Lung (tissue), 17 donors: ENCODE measurements at places on chromosomes 12 and 14.

DNA sequence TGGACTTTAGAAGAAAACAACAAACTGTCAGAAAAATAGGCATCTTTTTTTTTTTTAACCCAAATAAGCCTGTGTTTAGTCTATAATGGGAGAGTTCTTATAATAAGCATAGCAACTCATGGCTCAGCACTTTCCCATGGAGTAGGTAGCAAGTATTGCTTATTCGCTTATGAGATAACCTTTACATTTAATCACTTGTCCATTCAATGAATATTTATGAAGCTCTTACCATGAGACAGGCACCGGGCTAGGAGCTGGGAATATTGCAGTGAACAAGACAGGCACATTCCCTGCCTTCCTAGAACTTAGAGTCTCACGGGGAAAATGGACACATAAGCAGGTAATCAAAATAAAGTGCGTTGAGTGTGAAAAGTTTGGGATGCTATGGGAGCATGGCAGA is 10.0 kb upstream of the DCP1B start:
- no peak for DNase-seq

- peak; percentile 3 for DNase-seq
Observed at GRCh38 chr14:56858422-56858821, 48.1 kb upstream of the OTX2 start.

- peak; percentile 96 for DNase-seq
Observed at GRCh38 chr12:122064025-122064777, 14.4 kb upstream of the MLXIP start.

DNA sequence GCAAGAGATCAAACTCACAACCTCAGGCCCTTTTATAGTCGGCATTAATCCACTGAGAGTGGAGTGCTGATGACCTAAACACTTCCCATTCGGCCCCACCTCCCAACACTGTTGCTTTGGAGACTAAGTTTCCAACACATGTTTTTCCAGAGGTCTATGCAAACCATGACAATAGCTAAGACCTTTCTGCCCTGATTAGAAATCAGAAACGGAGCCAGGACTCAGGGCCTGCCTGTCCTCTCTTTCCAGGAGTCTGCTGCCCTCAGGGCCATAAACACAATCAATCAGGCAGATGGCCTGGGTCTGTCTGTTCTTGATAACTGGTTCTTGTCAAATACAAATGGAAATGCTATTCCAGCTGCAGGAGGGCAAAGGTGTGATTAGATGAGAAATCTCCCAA is 97.2 kb upstream of the PSMC1 start:
- DNase-seq = no peak

GRCh38 chr14:56156096-56156495 is 37.9 kb downstream of the PELI2 start:
- no peak for DNase-seq

- DNase-seq = peak; percentile 36
Observed at GRCh38 chr12:76183459-76184186, 99.1 kb upstream of the NAP1L1 start.

GRCh38 chr14:95048771-95049312 is 108.5 kb downstream of the DICER1 start:
- no peak for DNase-seq

GRCh38 chr12:106170285-106170684 is 31.5 kb upstream of the NUAK1 start:
- no peak for DNase-seq

GRCh38 chr12:58916921-58917511 is 3.3 kb downstream of the LRIG3 start:
- peak; percentile 59 for DNase-seq

GRCh38 chr14:51490205-51490604 is 161.5 kb upstream of the FRMD6 start:
- no peak for DNase-seq

DNA sequence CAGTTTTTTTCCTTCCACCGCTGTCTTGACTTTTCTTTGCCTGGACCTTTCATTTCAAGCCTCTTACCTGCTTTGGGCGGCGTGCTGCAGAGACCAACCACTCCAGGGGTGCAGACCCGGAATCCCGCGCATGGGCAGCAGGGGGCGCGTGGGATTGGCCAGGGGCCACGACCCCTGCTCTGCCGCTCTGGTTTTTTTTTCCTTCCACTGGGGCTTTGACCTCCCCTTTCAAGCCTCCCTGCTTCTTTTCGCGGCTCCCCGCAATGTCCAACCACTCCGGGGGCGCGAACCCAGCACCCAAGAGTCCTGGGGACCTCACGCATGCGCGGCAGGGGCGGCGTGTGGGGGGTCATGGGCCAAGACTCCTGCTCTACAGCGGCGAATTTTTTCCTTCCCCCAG is 325.1 kb downstream of the ALG10 start:
- no peak for DNase-seq

DNA sequence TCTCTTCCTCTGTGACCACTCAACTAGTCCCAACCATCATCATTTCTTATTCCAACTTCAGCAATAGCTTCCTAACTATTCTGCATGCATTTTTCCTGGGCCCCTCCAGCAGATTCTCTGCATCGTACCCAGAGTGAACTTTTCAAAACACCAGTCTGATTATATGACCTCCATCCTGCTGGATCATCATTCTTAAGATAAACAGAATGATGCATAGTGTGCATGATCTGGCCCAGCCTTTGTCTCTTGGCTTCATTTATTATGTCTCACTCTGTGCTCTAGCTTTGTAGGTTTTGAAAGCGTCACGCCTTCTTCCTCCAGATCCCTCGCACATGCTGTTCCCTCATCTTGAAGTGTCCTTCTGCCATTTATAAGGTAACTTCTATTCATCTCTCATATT is 46.3 kb upstream of the SLC38A4 start:
- DNase-seq = peak; percentile 15

DNA sequence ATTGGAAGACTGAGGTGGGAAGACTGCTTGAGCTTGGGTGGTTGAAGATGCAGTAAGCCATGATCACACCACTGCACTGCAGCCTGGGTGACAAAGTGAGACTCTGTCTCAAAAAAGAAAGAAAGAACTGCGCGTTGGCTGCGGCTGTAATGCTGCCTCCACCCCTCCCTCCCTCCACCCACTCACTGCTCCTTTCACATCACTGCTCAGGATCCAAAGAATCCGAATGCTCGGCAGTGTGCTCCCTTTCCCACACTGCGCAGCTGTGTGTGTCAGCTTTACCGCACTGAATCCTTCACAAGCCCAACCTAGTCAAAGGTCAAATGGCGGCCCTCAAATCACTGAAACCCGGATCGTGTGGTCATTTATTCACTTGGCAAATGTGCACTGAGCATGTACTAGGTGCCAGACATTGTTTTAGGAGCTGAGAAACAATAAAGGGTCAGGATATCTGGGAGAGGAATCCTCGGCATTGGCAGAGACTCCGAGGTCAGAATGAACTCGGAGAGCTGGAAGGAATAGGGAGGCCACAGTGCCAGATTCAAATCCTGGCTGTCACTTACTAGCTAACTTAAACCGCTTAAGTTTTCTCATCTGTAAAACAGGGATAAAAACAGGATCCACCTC is 11.5 kb upstream of the TDRD9 start:
- DNase-seq = no peak

- DNase-seq = no peak
Observed at GRCh38 chr12:25401547-25402345, 151.0 kb upstream of the KRAS start.

GRCh38 chr14:75277008-75277814 is 1.4 kb upstream of the FOS start:
- peak; percentile 91 for DNase-seq

DNA sequence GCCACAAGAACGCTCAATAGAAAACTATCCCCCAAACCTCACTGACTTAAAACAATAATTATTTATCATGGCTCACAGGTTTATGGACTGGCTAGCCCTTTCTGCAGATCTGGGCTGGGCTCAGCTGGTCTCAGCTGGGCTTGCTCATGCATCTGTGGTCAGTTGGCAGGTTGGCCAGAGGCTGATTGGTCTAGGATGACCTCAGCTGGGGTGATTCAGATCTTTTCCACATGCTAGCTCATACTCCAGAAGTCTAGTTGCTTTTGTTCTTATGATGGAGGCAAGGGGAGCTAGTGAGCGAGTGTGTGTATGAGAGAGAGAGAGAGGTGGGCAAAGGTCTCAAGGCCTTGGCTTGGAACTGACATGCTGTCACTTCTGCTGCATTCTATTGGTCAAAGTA is 181.2 kb upstream of the NRXN3 start:
- DNase-seq = no peak

- no peak for DNase-seq
Observed at GRCh38 chr12:16636435-16637055, 30.6 kb upstream of the LMO3 start.

- no peak for DNase-seq
Observed at GRCh38 chr12:44158746-44159145, 322.9 kb downstream of the TMEM117 start.

- no peak for DNase-seq
Observed at GRCh38 chr12:124762791-124763593, 100.7 kb downstream of the SCARB1 start.

DNA sequence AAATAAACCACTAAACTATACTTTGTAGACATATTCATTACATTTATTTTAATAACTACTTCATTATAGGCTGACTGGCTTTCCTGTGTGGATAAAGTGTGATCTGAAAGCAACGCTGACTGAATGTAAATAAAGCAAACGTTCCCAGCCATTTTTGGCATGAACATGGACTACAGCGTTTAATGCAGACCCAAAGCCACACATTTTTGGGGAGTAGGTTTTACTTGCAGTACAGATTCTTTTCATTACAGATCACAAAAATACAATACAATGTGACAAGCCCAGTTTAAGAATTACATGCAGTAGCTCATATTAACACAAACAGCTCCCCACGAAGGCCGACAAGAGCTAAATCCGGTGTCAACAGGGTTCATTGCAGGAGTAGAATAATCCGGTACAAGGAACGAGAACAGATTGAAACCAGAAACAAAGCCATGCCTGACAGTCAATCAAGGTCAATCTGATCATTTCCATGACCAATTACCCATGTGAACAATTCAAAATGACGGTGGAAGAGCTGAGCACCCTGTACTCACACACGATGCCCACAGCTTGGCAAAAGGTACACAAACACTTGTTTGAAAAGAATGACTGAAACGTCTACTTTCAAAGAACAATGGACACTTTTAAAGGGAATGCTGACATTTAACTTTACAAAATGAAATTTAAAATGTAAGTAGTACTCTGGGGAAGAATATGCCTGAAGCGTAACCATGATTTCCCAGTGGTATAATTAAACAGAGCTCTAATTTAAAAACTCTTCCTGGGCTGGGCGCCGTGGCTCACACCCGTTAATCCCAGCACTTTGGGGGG is 5.3 kb downstream of the BAG5 start:
- DNase-seq = peak; percentile 74

- DNase-seq = peak; percentile 14
Observed at GRCh38 chr12:18700271-18700670, 37.5 kb downstream of the PLCZ1 start.

DNA sequence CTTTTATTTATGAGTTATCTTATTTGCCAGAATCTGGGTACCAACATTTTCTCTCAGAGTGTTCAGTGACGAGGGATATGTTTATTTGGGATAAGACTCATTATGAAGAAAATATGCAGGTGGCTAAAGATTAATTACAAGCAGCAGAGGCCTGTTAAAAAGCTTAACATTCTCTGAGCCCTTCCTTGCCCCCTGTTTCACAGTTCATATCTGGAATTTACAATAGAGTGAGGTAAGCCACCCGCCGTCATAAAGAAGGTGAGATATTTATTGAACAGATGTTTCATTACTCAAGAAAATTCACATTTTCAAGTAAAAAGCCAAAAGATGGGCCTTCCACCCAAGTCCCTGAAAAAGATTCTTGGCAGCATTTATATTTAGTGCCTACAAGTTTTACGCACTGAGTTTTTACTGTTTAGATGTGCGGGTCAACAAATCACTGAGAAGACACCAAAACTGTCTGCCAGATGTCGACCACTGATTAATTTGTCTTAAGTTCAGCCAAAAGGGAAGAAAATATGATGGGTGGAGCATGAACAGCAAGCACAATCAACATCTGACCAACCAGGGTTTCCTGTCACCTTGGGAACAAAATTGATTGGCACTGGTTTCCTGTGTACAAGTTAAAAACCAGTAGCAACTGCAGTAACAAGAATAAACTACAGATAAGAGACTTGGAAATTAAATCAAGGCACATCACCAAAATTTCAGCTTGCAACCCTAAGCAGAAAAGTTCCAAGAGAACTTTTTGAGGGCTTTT is 85.5 kb upstream of the PTPRB start:
- DNase-seq = peak; percentile 72

DNA sequence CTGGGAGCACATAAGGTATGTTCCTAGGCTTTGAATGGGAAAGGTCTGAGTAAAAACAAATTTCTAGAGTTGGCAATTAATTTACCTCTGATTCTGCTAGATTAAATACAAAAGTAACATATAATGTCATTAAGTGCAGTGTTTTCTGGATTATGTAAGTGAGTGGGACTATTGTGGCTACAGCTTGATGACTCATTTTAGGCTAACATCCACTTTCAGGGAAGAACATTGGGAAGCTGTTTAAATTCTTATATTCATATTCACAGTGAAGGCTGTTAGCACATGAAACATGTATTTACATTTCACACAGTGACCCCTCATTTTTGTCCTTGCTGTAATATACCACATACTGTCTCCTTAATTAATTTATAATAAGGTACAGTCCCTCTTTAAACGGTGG is 13.2 kb upstream of the BMAL2 start:
- no peak for DNase-seq

DNA sequence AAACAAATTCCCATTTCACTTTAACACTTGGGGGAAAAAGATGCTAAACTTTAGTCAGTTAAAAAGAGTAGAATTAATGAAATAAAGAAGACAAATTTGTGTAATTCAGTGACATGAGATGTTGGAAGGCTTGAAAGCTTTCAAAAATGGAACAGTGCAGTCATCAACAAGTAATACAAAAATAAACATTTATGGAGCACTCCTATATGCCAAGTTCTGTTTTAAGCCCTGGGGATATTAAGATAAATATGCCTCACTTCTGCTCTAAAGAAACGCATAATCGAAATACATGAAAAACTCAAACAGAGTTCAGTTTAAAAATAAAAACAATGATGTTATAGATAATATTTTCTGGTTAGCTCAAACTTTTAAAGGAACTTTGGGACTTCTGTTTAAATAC is 93.0 kb downstream of the KCNH5 start:
- DNase-seq = no peak

DNA sequence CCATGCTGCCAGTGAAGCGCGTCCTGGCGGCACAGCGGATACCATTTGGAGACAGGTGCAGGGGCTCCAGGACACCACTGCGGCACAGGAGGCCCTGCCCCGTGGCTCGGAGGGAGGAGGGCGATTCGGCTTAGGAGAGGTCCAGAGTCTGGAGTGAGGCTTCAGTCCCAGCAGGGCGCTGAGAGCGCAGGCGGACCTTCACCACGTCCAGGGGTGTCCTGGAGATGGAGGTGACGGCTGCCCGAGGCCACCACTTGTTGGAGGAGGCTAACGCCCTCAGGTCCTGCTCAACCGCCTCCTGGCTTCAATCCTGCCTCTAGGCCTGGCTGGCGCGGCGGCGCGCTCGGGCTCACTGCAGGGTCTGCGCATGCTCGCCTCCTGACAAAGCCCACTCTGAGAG is 45.7 kb downstream of the EIF2S3B start:
- no peak for DNase-seq

GRCh38 chr12:98042668-98043067 is 472.7 kb upstream of the TMPO start:
- no peak for DNase-seq

DNA sequence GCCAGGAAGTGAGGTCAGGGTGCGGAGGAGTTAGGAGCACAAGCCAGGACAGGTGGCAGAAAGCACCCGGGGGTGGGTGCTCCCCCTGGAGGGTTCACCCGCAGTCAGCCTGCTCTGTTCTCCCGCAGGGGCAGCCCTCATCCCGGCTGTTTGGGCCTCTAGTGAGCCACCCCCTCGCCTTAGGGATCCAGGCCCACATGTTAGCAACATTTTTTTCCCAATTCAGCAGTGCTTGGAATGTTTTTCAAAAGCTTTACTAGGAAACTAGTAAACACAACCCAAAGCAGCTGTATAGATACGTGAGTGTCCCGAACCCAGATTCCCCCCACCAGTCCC is 28.5 kb upstream of the NXPH4 start:
- DNase-seq = no peak
